Activated CD4-positive, alpha-beta T cell treated with anti-CD3 and anti-CD28 coated beads, Interleukin-2, amount 50 U/mL, for 24 hours (primary cell): ENCODE measurements at places on chromosomes 6 and 20.

DNA sequence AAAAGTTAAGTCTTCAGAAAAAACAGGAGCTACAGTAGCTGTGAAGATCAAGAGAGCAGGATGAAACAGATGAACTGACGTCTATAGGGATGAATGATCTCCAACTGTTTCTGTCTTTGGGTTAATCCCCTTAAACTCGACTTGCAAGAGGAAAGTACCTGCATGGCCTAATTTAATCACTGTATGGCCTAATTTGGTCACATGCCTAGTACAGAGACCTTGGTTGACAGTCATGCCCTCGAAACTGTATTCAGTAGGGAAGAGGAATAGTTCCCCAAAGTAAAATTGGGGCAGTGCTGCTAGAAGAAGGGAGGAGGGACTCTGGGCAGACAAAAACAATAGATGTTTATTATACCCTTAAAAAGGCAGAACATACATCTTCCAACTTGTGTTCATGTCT is 10.0 kb upstream of the SMAP1 start:
- DNase-seq, result no peak

GRCh38 chr20:43137160-43137559 is 52.5 kb downstream of the PTPRT start:
- DNase-seq, result no peak

GRCh38 chr6:156557251-156557910 is 219.8 kb upstream of the ARID1B start:
- DNase-seq, result no peak

DNA sequence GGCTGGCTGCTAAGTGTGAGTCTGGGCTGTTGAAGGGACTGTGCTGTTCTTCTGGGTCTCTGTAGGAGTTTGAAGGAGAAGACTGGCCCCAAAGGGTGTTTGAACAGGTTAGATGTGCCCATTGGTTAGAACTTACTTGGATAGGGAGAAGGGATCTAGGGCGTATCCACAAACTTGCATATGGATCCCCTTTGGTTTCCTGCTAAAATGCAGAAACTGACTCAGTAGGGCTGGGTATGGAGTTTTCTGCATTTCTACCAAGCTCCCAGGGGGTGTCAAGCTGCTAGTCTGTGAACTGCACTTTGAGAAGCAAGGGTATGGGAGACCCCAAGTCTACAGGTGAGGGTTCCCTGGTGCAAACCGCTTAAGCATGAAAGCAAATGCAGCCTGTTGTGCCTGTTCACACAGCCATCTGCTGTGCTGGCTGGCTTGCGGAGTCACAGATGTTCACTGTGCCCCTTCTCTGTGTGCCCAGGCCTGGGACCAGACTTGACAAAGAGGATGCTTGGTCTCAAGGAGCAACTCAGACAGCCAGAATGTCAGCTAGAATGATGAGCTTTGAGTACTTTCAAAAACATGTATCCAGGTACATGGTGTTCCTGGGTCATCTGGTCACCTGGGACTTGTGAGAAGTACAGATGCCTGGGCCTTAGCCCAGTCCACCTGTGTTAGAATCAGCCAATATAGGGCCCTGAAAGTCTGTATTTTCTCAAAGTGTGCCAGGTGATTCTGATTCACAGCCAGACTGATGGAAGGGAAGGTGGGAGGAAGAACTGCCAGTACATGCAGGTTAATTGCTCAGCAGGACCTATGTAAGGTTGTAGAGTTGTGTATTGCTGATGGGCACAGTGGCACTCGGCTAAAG is 7.4 kb downstream of the PPP1R16B start:
- no peak for DNase-seq

GRCh38 chr6:50654155-50654554 is 59.2 kb upstream of the TFAP2D start:
- DNase-seq, result no peak

GRCh38 chr6:26017632-26017966 is 55.0 kb downstream of the TRIM38 start:
- DNase-seq, result peak; percentile 58

GRCh38 chr6:158808941-158809678 is 10.1 kb downstream of the EZR start:
- DNase-seq, result no peak
